ENCODE measurements at places on chromosomes 1 and 21.

GRCh38 chr1:194281376-194281775, 1095.0 kb upstream of the B3GALT2 start:
- ATAC-seq, result no peak

GRCh38 chr1:200856716-200857357, 15.9 kb upstream of the GPR25 start:
- no peak for ATAC-seq

DNA sequence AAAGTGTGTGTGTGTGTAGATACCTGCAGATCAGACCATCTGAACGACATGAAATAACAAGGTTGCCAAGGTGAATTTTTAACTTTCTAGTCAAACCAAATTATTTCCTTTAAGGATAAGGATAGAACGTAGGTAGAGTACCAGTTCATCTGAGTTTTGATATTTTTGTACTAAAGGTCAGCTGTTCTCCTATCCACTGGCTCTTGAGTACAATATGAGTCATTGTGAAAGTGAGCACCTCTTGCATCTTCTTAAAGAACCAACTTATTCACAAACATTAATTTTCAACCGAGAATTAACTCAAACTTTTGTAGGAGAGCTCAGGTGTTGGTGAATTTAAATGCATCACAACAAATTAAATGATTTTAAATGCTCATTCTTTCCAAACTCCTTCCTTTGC, 71.5 kb downstream of the IFI44 start:
- ATAC-seq, result no peak

DNA sequence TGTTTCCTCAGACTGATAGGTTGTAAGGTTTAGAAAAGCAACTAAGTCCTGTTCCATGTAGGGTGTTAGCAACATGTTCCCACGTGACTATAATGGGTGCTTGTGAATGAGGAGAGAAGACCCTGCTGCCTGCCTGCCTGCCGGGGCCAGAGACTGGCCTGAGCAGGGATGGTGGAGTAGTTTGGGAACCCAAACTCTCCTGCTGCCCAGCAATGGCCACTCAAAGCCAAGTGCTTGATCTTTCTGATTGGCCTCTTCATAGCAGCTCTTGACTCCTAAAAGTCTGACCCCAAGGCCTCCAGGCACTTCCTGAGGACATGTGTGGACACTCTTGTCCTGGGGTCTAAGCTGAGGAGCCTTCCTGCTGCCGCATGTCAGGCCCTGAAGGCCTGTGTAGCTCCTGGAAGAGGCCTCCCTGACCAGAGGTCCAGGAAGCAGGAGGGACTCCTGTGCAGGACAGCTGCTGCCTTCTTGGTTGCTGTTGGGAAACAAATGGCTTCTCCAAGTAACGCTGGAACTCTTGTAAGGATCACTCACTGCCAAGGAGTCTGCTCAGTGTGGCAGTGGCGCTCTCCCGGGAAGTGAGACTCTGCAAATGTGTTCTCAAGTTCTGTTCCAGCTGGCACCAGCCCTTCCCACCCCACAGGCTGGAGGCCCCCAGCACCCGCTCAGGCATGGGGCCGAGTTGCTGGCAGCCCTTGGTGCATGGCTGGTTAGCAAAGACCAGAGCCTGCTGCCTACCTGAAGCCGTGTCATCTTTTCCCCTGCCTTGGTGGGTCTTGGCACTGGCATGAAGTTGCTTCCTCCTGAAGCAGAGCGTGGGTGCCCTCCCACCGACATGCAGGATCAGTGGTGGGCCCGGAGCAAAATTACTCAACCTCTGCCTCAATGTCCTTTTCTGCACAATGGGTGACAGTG, 35.5 kb downstream of the MAN1C1 start:
- ATAC-seq, result no peak

GRCh38 chr1:179976970-179977651, 22.5 kb downstream of the CEP350 start:
- no peak for ATAC-seq

GRCh38 chr1:92822879-92823278, 9.0 kb upstream of the RPL5 start:
- ATAC-seq, result peak; percentile 79

DNA sequence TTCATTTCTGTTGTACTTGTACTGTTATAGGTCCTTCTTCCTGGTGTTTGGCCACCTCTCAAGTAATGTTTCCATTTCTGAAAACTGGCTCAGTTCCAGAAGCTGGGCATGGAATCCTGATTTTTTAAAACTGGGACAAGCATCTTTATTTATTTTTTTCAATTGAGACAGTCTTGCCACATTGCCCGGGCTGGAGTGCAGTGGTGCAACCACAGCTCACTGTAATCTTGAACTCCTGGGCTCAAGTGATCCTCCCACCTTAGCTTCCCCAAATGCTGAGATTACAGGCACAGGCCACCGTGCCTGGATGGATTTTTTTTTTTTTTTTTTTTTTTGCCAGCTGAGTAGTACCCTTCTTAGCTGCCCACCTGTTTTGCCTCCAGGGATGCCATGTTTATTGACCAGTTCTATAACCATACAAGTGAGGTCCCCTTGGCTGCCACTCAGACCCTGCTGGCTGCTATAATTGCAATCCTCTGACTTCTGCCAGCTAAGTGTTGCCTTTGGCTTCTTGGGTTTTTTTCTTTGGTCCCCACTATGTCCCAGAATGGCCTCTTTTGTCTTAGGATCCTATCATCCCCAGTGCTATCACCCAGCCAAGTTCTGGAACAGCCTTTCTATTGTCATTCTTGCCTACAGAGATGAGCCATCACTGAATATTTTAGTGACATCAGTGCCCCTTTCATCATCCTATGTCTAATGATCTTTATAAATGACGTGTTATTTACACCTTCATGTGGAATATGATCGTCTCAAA, 3.9 kb upstream of the DIP2A start:
- ATAC-seq, result no peak

GRCh38 chr21:32889596-32889995, 118.0 kb upstream of the PAXBP1 start:
- ATAC-seq, result no peak

- ATAC-seq, result no peak
Observed at GRCh38 chr1:84724128-84724860, 34.0 kb upstream of the SSX2IP start.

GRCh38 chr21:45923146-45923545, 58.4 kb upstream of the COL6A1 start:
- ATAC-seq, result peak; percentile 93

DNA sequence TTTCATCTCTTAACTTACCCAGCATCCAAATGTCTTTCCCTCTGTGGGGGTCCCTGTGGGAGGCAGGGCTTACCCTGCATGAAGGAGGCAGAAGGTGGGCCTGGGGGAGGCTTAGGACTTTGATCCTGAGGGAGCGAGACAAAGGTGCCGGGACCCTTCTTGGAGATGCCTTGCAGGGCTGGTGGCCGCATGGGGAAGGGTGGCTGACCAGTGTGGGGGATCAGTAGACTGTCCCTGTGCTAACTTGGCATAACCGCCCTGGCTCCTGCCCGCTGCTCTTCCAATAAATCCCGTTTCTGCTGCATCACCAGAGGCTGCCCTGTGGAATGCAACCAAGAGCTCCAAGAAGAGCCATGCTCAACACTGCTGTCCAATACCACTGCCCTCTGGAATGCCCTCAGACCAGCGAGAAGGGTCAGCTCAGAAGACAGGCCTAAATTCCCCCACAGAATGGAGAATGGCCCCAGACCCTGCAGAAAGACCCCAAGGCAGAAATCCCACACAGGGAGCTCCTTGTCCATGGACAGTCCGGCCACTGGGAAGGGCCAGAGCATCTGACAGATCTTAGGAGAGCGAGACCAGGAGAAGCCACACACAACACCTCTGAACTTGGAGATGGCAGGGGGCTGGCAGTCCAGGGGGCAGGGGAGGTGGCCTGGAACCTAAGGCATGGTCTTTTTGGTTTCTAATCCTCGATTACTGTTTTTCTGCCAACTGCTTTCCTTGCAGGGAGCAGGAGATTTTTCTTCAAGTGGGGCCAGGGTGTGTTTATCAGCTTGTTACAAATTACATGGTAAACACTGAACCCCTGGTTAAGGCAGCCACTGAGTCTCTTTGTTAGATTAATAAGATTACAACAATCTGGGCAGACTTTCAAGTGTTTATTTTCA, 46.7 kb upstream of the DMRTB1 start:
- no peak for ATAC-seq

DNA sequence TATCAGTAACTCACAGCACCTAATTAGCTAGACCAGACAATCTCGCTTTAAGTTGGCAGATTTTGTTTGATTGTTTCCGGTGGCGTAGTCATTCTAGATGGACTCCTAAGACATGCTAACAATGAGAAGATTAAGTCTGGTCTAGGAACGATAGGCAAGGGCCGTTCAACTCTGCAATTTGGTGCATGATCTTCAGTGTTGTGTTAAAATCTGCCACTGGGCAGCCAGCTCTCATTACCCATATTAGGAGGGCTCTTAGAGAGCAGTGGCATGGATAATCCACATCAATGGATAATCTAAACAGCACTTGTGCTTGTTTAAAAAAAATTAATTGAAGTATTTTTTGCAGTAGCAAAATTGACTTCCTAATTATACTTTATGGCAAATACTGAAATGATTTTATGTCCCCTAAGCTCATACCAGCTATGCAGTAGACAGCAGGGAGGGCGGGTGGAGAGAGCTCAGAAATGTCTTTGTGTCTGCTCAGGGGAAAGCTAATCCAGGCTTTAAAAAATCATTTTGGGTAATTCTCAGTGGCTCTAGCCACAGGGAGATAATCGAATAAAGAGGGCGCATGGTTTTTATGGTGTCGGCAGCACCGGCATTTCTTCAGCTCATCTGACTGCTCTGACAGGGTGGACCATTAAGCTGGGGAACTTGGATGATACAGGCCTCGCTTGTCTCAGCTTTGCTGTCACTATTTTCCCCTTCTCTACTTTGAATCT, 48.5 kb upstream of the IKBKE start:
- no peak for ATAC-seq

- ATAC-seq, result no peak
Observed at GRCh38 chr1:31919591-31919990, 18.6 kb downstream of the PTP4A2 start.

- ATAC-seq, result peak; percentile 16
Observed at GRCh38 chr1:19477284-19478249, 7.8 kb downstream of the CAPZB start.

DNA sequence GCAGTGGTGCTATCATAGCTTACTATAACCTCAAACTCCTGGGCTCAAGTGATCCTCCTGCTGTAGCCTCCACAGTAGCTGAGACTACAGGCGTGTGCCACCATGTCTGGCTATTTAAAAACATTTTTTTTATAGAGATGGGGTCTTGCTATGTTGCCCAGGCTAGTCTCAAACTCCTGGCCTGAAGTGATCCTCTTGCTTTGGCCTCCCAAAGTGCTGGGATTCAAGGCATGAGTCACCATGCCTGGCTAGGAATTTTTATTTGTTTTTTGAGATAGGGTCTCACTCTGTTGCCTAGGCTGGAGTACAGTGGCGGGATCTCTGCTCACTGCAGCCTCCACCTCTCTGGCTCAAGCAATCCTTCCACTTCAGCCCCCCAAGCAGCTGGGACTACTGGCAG, 8.8 kb upstream of the RABGAP1L start:
- no peak for ATAC-seq

- ATAC-seq, result no peak
Observed at GRCh38 chr1:237556911-237557310, 333.8 kb downstream of the ZP4 start.

DNA sequence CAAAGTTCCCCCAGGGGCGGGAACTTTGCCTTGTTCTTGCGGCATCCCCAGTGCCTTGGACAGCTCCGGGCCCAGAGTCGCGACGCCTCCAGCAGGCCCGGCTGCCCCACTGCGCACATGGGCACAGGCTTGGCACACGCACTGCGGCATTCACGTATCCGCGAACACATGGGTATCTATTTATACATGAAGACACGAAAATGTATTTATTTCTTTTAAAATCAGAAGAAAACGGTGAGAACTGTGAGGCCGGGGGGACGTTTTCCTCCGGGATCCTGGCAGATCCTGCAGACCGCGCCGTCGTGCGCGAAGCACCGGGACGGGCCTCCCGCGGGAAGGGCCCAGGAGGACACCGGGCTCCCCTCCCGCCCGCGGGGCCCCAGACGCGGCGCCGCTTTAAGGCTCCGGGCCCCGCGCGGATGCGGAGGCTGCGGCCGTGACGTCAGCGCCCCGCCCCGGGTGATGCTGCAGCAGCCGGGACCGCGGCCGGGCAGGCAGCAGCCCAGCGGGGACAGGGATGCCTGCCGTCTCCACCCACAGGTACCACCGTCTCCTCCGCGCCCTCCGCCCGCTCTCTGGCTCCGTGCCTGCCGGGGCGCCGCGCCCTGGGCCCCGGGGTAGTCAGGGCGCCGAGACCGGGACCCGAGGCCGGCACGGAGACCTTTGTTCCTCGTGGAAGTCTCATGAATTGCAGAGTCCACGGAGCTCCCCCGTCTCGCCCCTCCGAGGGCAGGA, at the start of gene SLC45A1:
TSS of gene SLC45A1 (plus strand) at position 468 of the 735 bp plus-strand sequence. CDS start 6,216 bp downstream, outside the sequence.
- ATAC-seq, result peak; percentile 78

GRCh38 chr1:59230622-59231021, 66.3 kb upstream of the FGGY start:
- ATAC-seq, result peak; percentile 48

DNA sequence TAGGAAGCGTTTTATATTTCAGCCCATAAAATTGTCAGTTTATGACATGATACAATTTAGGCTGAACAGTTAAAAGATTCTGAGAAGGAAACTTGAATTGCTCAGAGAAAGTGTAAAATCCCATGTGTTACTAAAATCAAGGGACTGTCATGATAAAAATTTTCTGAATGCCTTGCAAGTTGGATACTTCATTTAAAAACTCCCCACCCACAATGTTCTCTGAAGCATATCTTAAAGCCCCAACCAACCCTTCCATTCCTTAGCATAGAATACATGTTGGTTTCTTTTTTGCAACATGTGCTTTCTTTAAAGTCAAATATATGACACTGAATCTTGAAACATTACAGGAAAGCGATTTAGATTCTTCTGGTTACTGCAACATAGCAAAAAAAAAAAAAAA, 97.4 kb downstream of the MRPL39 start:
- no peak for ATAC-seq

- no peak for ATAC-seq
Observed at GRCh38 chr1:60228041-60228491, 154.5 kb upstream of the C1orf87 start.

DNA sequence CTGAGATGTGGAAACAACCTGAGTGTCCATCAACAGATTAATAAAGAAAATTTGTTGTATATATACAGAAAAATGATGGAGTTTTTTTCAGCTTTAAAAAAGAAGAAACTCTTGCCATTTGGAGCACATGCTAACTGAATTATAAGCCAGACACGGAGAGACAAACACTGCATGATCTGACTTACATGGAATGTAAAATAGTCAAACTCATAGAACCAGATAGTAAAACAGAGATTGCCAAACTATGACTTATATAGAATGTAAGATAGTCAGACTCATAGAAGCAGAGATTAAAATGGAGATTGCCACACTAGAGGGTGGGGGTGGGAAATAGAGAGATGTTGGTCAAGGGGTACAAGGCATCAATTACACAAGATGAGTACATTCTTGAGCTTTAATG, 1786.6 kb downstream of the PLA2G4A start:
- no peak for ATAC-seq

GRCh38 chr1:233689017-233689747, 75.3 kb downstream of the KCNK1 start:
- peak; percentile 78 for ATAC-seq

GRCh38 chr1:55478742-55479141, 263.6 kb upstream of the USP24 start:
- ATAC-seq, result peak; percentile 29

DNA sequence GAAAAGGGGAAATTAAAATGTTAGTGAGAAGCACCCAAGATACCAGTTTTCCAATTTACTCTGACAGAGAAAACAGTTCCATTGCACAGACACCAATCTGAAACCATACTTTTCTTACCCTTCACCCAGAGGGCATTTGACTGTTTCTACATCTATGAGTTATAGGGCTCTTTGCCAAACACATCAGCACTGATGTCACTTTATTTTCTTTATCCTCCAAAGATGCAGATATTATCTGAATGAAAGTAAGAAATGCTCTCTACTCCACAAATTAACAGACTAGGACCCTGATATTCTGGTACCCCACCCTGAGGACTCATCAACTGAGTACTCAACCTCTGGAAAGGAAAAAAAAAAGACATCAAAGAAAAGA, 24.2 kb upstream of the PEX19 start:
- no peak for ATAC-seq

Data from esophagus mucosa (tissue), 1 donor.